ENCODE measurements at places on chromosomes 2 and 18.

DNA sequence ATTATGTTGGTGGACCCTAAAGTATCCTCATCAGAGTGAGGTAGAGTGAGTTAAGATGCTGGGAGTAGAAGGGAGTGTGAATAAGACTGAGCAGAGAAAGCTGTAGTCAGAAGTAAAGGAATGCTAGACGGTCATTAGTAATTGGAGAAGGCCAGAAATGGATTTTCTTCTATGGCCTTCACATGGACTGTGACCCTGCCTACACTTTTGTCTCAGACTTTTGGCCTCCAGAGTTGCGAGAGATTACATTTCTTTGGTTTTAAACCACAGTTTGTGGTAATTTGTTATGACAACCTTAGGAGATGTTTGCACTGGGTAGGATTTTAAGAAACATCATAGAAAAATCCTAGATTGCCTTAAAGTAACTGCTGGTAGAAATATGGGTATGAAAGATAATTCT lies 1267.7 kb upstream of the TMEFF2 start:
- no peaks in the 10 kb centered on the region for H3K36me3 ChIP-seq
- DNase-seq: no peak
- H3K4me3 ChIP-seq: no peak overlapping the region
- H3K27ac ChIP-seq: no peak overlapping the region

DNA sequence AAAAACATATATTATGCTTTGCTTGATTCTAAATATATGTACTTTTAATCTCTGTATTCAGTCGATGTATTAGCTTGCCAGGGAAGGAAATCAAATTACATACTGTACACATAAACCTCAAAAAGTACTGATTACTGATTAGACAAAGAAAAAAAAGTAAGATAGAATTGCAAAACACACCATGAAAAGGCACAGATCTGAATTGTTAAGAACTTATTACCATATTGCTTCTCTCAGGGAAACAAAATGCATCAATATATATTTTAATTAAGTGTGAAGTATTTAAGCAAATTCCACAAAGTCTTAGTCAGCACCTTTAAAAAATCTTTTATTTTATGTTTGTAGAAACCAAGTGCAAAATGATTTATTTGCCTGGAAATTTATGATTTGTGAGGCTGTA lies 309.3 kb downstream of the RNF144A start:
- H3K4me1 ChIP-seq: no peaks in the 10 kb centered on the region
- no peak for DNase-seq
- no peaks in the 10 kb centered on the region for H3K36me3 ChIP-seq
- H3K4me3 ChIP-seq: no peak overlapping the region

GRCh38 chr18:79513381-79514081 lies 117.8 kb downstream of the NFATC1 start:
- no peaks in the 10 kb centered on the region for H3K36me3 ChIP-seq
- peak; percentile 19 for DNase-seq
- H3K27ac ChIP-seq: no peak overlapping the region
- no peaks in the 10 kb centered on the region for H3K27me3 ChIP-seq
- no peak overlapping the region for H3K4me3 ChIP-seq

DNA sequence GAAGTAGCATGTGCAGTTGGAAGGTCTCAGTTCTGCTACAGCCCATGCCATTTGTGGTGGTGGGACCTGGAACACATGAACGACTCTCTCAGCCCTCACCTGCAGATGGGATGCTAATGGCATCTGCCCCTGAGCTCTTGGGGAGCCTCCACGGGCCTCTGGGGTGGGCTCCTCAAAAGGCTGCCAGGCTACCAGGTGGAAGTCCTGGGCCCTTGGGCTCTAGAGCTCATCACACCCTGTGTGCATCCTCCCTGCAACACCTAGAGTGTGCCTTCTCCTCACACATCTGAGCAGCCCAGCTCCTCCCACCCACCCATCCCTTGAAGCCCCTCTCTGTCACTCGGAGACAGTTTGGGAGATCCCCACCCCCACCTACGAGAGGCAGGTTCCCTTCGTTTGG lies 231.8 kb upstream of the MYT1L start:
- H3K27me3 ChIP-seq: no peaks in the 10 kb centered on the region
- DNase-seq: no peak
- H3K27ac ChIP-seq: no peak overlapping the region
- no peaks in the 10 kb centered on the region for H3K4me1 ChIP-seq
- H3K36me3 ChIP-seq: no peaks in the 10 kb centered on the region

DNA sequence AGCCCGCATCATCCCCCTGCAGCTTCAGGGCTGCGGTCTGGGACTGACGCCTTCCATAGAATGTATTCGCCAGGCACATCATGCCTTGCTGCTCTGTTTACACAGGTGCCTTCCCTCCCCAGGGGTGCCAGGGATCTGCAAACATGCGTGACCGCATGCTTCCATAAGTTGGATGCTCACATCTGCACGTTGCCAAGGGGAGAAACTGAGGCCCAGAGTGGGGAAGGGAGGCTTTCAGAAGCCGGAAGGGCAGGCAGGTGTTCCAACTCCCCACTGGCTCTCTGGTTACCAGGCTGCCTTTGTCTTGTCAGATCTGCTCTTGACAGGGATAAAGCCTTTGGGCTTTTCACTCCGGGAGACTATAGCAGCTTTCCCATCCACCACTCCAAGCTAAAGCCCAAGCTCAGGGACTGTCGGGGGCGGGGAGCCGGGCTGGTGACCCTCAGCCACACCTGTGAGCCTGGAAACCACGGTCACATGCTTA lies 125.8 kb upstream of the TNP1 start:
- no peaks in the 10 kb centered on the region for H3K27me3 ChIP-seq
- H3K36me3 ChIP-seq: no peaks in the 10 kb centered on the region
- no peak overlapping the region for H3K4me3 ChIP-seq
- no peaks in the 10 kb centered on the region for H3K4me1 ChIP-seq
- no peak for DNase-seq

DNA sequence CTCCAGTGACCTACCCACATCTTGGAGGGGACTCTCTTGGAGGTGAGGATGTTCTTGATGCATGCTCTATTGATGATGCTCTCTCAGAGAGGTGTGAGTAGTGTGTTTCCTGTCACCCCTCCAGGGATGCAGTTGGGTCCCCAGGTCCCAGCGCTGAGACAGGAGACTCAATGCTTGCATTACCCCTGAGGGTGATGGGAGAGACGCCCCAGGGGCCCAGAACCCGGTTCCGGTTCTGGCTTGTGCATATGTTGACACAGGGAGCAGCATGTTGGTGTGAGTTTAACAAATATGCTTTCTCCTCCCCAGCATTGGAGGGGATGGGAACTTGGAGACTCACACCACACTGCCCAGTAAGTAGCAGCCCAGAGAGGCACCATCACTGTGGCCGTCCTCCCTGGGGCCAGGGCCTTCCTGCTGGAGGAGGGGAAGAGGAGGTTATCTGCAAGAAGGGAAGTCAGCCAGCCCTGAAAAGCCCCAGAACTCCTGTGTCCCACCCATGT lies 124.5 kb downstream of the PLB1 start:
- peaks cover 31% of the 10 kb centered on the region for H3K4me1 ChIP-seq
- H3K4me3 ChIP-seq: no peak overlapping the region
- no peaks in the 10 kb centered on the region for H3K27me3 ChIP-seq
- H3K36me3 ChIP-seq: no peaks in the 10 kb centered on the region
- H3K27ac ChIP-seq: peak overlapping the region; percentile 89
- no peak for DNase-seq

DNA sequence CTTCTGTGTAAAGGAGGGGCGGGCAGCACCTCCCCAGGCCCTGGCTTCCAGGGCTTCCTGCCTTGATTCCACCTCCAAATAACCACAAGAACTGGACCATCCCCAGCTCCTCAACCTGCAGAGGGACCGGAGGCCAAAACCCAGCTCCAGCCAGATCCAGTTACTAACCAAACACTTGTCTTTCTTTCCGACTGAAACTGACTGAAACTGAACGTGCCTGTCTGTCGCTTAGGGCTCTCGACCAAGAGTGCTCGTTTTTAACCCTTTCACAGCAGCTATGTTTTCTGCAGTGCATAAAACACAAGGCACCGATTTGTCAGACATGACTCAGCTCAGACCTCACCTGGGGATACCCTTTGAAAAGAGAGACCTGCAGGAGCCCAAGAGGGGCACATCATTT lies 249.9 kb upstream of the SIX2 start:
- no peak for DNase-seq
- no peaks in the 10 kb centered on the region for H3K4me1 ChIP-seq
- no peak overlapping the region for H3K4me3 ChIP-seq
- H3K27me3 ChIP-seq: no peaks in the 10 kb centered on the region
- no peak overlapping the region for H3K27ac ChIP-seq

DNA sequence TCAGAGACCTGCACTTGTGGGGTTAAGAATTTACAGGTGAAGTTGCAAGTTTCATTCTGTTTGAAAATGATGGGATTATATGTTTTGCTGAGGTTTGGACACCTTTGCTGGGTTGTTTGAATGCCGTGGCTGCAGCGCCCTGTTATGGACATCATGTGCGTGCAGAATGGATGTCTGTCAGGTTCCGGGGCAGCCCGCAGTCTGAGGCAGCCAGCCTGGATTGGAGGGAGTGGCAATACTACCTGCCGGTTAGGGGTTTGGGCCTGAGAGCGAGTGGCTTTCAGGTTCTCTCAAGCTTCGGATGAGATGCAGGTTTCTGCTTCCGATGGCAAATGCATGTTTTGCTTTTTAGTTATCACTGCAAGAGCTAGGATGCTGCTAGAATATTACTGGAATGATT lies 1.1 kb downstream of the CASP8 start:
- no peaks in the 10 kb centered on the region for H3K36me3 ChIP-seq
- H3K4me3 ChIP-seq: no peak overlapping the region
- H3K4me1 ChIP-seq: peaks cover 22% of the 10 kb centered on the region
- no peak for DNase-seq

GRCh38 chr2:20027705-20028434 lies 15.4 kb upstream of the MATN3 start:
- no peak for DNase-seq
- H3K27me3 ChIP-seq: no peaks in the 10 kb centered on the region
- peak overlapping the region; percentile 23 for H3K27ac ChIP-seq
- no peaks in the 10 kb centered on the region for H3K4me1 ChIP-seq
- no peaks in the 10 kb centered on the region for H3K36me3 ChIP-seq

- no peak overlapping the region for H3K4me3 ChIP-seq
- H3K4me1 ChIP-seq: no peaks in the 10 kb centered on the region
- DNase-seq: peak; percentile 33
- H3K27ac ChIP-seq: no peak overlapping the region
- H3K36me3 ChIP-seq: no peaks in the 10 kb centered on the region
Observed at GRCh38 chr2:241037498-241037897, 39.1 kb downstream of the SNED1 start.

- H3K4me3 ChIP-seq: no peak overlapping the region
- H3K4me1 ChIP-seq: no peaks in the 10 kb centered on the region
- no peak for DNase-seq
Observed at GRCh38 chr2:177024765-177025164, 187.8 kb upstream of the HNRNPA3 start.

GRCh38 chr18:10948421-10948820 lies 200.9 kb downstream of the PIEZO2 start:
- no peaks in the 10 kb centered on the region for H3K4me1 ChIP-seq
- H3K36me3 ChIP-seq: no peaks in the 10 kb centered on the region
- no peak overlapping the region for H3K4me3 ChIP-seq
- no peak overlapping the region for H3K27ac ChIP-seq

GRCh38 chr18:13450289-13451212 lies 232.0 kb downstream of the LDLRAD4 start:
- H3K4me3 ChIP-seq: no peak overlapping the region
- H3K4me1 ChIP-seq: peaks cover 54% of the 10 kb centered on the region
- H3K27ac ChIP-seq: no peak overlapping the region
- no peaks in the 10 kb centered on the region for H3K36me3 ChIP-seq
- DNase-seq: peak; percentile 52

- peaks cover 7% of the 10 kb centered on the region for H3K4me1 ChIP-seq
- H3K4me3 ChIP-seq: no peak overlapping the region
- H3K27ac ChIP-seq: no peak overlapping the region
Observed at GRCh38 chr18:47949202-47949601, 18.7 kb upstream of the SMAD2 start.

- no peaks in the 10 kb centered on the region for H3K36me3 ChIP-seq
- H3K4me1 ChIP-seq: no peaks in the 10 kb centered on the region
- H3K27me3 ChIP-seq: no peaks in the 10 kb centered on the region
- H3K4me3 ChIP-seq: no peak overlapping the region
- DNase-seq: no peak
Observed at GRCh38 chr2:204946892-204947291, 401.6 kb downstream of the PARD3B start.

Data from adrenal gland (tissue), 19 donors.